ENCODE measurements at places on chromosomes 4 and X. TPM values are rescaled to one million over a fixed set of nuclear protein-coding genes. Genes with fewer than 3 reads are reported as not detected.

Gene SH2D1A
- not detected for total RNA-seq

Gene MSX1
- 26.0 TPM for total RNA-seq

Gene RRH
- not detected for total RNA-seq

Gene PPAT
- total RNA-seq = 3.6 TPM

Gene CLDN34
- not detected for total RNA-seq

Gene CPXCR1
- not detected for total RNA-seq

Gene F8
- total RNA-seq = 17.2 TPM

Gene FAM149A
- 13.9 TPM for total RNA-seq
